Glutamatergic neuron (in vitro differentiated cells): ENCODE measurements at places on chromosomes 12 and 14.

DNA sequence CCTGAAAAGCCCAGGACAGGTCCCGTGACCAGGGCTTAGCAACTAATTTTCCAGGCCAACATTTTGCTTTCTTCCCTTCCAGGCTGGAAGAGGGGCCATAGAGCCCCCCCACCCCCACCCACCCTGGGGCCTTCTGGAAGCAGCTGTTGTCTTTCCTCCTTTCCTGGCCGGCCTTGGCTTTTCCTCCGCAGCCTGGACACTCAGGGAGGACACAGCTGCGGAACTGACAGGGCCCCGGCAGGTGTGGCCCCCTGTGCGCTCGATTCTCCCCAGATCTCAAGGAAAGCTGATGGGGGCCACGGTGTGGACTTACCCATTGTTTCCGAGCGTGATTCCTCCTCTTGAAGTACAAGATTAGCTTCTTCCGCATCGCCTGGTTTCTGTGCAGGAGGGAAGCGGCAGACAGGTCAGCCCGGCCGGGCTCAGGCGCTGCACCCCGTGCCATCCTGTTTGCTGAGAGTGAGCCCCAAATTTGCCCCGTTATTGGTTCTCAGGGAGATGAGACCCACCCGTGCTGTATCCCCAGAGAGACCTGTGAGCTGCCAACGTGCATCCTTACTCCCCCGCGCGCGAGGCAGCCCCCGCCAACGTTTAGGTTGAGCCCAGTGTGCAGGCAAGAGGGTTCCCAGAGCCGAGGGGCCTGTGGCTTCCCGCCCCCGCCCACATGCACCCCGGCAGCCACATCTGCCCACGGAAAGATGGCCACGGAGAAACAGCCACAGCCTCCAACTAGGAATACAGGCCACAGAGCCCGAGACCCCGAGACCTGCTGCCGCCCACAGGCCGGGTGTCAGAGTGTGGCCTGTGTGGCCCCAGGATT lies 129.6 kb downstream of the NCOR2 start:
- no peak for DNase-seq

DNA sequence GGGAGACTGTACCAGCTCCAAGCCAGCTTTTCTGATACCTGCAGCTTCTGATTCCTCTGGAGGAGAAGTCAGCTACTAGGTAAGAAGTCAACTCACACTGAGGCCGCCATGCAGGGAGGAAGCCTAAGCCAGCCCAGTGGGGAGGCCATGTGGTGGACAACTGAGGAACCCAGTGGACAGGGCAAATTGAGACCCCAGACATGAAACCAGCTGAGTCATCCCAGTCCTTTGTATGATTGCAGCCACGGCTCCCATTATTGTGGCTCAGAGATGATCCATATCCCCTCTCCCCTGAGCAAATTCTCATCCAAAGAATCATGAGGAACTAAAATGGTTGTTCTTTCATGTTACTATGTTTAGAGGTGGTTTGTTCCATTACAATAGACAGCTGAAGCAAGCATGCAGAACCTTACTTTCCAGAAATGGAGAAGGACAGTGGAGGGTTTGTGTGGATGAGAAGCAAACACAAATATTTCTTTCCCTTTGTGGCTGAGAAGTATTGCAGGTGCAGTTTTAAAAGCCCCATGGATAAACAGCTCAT lies 1147.3 kb upstream of the TMEM132C start:
- no peak for DNase-seq

DNA sequence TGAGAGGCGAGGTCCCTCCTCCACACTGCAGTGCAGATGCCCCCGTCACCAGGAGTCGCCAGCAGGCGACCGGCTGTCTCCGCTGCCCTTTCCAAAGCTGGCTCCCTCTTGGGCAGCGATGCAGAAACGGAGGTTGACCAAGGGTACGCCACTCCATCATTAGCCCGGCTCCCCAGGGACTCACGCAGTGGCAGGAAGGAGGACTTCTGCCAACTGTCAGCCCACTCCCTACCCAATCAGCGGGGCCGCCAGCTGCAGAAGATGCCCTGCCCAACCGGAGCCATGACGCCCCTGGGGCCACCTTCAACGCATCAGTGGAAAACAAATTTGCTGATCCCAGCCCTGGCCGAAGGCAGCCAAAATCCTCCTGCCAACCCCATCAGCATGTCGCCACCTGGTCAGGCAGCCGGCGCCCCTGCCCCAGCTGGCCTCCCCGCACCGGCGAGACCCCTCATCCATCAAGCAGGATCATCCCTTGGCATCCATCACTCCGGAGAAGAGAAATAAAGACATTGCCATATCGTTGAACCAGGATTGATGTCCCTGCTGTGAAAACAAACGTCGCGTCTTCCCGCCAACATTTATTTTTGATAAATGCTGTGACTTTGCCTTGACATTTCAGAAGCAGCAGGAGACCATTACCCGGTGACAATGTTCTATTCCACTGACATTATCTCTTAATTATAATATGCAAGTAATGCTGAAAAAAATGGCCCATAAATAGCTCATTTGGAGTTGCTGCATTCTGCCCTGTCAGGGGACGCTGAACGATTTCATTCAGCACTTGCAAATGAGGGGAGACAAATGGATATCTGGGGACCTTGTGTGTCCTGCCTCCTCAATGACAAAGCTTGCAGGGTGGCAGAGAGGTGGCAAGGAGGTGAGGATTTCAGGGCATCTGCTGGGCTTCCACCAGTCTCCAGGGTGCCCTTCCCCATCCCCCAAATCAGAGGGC lies 105.1 kb downstream of the SCARB1 start:
- peak; percentile 67 for DNase-seq

- no peak for DNase-seq
These were observed 81.2 kb upstream of the ATF7IP start for GRCh38 chr12:14284184-14284722.

DNA sequence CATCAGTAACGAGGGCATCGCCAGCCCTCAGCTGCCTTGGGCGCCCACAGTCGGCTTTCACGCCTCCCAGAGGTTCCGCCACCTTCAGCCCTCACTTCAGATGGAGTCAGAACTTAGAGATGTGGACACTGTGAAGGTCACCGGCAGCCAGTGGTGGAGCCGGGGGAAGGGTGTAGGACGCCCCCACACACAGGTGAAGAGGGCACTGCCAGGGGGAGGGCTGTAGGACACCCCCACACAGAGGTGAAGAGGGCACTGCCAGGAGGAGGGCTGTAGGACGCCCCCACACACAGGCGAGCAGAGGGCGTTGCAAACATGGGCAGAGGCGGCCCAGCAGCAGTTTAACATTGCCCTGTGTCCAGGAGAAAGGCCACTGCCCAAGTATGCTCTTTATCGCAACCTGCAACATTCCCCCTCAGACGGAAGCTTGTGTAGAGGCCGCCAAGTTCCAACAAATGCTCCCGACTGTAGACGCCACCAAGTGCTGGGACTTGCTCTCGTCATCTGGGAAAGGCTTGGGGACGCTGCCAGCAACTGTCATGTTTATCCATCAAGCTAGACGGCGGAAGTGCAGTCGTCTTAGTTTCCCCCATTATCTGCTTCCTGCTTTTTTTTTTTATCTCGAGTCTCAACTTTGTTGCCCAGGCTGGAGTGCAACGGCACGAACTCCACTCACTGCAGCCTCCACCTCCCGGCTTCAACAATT lies 4.9 kb upstream of the ANKLE2 start:
- DNase-seq: no peak

DNA sequence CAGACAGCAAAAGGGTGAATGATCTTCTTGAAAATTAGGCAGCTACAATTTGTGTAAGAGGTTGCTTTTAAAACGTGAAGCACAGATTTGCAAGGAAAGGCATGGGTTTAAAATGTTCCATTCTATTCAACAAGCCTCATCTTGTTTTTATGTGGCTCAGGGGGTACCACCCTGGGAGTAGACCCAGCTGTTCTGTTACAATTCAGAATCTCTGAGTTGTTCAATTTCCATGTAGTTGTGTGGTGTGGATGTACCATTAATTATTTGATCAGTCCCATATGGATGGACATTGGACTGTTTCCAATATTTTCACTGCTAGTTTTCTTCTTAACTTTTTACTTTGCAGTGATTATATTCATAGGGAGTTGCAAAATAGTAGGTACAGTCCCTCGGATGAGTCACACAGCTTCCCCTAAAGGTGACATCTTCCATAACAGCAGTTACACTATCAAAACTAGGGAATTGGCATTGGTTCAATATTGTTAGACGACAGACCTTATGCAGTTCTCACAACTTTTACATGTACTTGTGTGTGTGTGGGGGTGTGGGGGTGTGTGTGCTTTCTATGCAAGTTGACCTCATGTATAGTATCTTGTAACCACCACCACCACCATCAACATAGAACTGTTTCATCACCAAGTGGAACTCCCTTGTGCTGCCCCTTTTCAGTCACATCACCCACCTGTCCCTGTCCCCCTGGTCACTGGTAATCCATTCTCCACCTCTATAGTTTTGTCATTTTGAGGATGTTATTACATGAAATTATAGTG lies 59.0 kb upstream of the CAPRIN2 start:
- DNase-seq: no peak

GRCh38 chr14:76597387-76597786 lies 163.9 kb upstream of the VASH1 start:
- DNase-seq: no peak

DNA sequence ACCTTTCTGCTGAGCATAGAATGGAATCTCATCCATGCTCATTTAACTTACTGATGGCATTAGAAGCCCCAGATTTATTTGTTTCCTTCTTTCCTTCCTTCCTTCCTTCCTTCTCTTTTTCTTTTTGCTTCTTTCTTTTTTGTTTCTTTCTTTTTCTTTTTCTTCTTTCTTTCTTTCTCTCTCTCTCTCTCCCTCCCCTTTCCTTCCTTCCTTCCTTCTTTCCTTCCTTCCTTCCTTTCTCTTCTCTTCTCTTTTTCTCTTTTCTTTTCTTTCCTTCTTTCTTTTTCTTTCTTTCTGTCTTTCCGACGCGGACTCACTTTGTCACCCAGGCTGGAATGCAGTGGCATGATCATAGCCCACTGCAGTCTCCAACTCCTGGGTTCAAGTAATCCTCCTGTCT lies 55.9 kb downstream of the C12orf75 start:
- no peak for DNase-seq

GRCh38 chr14:103703433-103704385 lies 11.5 kb downstream of the XRCC3 start:
- DNase-seq: no peak

DNA sequence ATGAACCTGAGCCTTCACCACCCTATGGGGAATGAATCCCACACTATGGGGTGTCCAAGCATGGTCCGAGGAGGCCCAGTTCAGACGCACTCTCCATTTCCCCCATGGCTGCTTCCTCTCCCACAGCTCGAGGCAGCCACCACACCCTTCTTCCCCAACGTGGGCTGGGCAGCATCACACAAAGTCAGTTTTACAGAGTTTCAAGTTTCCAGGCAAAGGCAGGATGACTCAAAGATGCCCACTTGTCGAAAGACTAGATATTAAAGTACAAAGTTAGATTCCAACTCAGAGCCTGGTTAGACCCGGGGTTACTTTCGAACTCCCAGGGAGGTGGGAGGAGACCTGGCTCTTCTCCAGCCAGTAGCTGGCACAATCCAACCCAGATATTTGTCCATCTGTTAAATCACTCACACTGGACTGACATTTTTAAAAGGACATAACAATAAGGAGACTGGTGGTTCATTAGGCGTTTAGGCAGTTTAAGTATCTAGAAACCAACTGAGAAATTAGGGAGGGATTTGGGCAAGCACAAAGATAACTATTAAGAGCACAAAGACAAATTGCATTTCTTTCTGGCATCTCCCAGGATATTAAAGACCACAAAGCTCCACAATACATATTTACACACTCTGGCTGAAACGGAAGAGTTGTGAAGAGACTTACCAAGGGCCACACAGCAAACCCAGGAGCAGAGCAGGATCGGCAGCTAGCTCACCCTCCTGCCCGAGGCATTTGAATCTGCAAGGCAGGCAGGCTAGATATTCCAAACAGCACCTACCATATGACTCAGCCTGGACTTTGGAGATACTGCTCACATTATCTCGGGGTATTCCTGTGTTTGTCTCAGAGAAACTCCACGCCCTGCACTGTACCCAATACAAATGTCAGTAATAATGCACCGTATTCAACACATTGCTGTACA lies 34.8 kb downstream of the TMCC3 start:
- DNase-seq: no peak

DNA sequence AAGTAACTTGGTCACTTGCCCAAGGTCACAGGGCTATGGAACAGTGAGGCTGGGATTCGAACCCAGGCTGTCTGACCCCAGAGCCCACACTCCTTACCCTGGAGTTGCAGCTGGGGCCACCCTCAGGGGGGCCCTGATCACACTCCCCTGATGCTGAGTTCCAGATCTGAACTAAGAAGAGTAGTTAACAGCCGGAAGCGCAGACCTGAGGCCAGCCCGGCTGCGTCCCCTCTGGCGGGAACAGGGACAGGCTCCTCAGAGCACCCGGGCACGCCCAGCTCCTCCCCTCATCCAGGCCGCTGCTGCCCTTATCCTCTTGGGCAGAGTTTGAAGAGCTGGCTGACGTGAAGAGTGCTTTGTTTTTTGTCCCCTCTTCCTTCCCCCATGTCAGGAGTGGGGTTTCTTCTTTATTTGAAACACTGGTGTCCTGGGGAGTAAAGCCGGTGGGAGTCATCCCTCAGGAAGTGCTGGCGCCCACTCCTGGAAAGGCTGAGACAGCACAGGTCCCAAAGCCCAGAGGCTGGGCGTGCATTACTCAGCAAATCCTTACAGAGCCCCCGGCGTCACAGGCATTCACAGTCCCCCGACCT lies 8.7 kb downstream of the PHB2 start:
- DNase-seq: peak; percentile 71

DNA sequence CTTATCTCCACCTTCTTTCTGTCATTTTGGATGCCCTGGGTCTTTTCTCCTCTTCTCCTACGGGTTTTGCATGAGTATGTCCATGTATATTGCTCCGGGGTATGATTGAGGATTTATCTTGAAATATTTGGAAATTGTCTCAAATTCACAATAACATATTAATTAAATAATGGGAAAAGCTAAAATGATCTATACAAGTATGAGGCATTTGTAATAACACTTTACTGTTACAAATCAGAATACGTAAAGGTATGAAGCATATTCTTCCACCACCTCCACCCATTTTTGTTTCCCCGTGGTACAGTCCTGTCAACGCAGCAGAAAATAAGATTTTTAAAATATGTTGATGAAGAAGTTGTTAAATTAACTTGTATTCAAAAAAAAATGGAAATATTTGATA lies 91.3 kb downstream of the PPP2R5C start:
- DNase-seq: no peak

GRCh38 chr14:56160088-56160487 lies 41.9 kb downstream of the PELI2 start:
- no peak for DNase-seq
